ENCODE measurements at places on chromosomes 5 and 9.

GRCh38 chr9:85451680-85452079 is 290.1 kb downstream of the AGTPBP1 start:
- DNase-seq, result no peak

DNA sequence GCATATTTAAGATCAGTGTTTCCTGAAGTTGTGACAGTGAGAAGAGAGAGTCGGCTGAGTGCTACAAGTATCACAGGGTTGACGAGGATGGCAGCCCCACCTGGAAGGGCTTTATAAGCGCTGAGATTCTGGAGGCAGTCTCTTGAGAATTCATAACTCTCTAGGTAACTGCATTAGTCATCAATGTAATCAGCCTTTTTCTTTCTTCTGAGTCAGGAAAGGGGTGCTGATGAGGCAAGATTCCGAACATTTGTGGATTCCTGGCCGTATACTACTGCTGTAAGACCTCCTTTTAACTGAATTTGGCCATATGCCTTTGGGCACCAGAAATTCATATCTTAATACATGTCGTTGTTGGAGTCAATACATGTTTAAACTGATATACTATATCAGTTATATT is 6.6 kb upstream of the RNF20 start:
- DNase-seq, result no peak

DNA sequence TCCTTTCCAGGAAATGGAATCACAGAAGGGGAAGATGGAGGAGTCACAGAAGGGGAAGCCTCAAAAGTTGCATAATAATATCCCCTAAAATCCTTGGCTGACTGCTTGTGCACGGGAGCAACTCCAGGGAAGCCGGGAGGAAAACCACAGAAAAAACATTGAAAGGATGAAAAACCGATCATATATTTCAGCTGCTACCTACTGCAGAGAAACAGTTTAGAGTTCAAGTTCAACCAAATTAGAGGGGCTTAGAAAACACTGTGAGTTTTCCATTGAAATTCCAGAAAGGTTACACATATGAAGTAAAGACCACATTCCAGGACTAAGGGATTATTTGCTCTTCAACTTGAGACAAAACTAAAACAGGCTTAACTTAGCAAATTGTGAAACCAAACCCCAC is 37.6 kb upstream of the MTAP start:
- DNase-seq, result no peak

DNA sequence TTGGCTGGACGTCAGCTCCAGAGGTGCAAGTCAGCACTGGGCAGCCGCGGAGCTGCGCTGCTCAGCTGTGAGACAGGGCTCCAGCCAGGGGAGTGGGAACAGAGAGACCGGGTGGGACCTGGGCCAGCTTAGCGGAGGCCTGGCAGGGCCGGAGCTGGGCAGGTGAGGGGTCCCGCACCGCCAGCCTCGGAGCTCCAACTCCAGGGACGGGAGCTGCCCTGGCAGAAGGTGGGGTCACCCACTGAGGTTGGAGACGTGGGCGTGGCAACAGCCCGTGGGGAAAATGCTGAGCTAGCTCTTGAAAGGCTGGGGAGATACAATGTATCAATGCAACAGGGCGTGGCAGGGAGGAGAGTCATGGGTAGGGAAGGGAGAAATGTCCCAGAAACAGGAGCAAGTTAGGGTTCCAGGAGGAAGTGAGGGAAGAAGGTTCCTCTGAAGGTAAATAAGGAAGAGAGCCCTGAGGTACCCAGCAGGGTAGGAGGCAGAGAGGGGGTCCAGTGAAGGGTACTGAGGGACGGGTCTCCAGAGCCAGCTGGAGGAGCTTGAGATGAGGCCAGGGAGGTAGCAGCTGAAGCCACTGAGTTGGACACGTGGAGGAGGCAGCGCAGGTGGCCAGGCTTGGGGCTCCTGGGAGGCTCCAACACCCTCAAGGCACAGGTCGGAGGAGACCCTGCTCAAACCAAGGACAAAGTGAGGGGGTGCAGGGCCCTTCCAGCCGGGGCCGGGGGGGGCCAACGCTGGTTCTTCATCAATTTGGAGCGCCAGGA is 736 bp upstream of the NKD2 start:
- peak; percentile 39 for DNase-seq

DNA sequence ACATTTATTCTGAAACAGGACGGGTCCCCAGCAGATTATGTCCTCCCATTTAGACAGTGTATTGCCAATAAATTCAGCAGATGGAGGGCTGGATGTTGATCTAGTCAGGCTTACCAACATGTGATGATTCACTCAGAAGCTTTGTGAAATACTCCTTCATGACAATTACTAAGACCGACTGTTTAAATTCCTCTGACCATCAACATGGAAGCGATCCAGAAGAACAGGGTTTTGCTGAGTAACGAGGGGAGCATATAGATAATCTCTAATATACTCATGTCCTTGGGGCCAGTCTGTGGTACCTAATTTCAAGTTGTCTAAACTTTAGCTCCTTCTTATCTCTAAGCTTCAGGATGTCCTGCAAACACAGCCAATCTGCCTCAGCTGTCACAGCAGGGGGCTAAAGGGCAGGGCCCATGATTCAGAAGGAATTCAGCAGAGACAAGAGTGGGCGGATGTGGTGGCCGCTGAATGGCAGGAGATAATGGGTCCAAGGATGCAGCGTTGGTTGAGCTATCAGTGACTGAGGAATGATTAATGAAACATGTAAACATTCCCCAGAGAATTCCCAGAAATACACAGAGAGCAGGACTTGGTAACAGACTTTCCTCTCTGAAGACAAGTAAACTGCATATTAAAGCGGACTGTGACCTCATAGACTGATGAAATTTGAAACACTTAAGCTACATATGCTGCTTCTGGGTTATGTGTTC is 109.4 kb downstream of the ANKRD55 start:
- no peak for DNase-seq

GRCh38 chr5:169385636-169386035 is 84.7 kb upstream of the SLIT3 start:
- no peak for DNase-seq

GRCh38 chr9:14258156-14258555 is 55.8 kb downstream of the NFIB start:
- no peak for DNase-seq

GRCh38 chr5:34690898-34691297 is 34.8 kb downstream of the RAI14 start:
- DNase-seq, result no peak

- no peak for DNase-seq
Measured at GRCh38 chr5:62268792-62269191, 37.2 kb upstream of the KIF2A start.

DNA sequence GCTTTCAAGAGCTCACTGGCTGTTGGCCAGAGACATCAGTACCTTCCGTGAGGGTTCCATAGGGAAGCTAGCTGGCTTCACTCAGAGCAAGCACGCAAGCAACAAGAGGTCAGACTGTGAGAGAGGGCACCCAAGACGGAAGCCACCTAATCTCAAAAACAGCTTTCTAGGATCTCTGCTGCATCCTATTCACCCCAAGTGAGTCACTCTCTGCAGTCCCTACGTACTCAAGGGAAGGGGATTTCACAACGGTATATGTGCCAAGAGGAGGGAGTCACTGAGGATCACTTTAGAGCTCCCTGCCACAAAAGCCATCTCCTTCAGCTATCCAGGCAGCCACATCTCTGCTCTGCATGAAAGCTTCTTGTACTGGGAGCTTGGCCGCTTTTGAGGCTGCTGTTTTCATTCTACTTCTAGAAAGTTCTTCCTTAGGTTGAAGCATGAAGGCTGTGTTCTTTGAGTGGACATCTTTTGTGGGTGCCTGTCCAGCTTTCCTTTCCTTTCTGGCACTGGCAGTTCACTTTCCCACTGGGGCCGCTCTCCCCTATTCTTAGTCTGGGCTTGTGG is 249.5 kb downstream of the MAN2A1 start:
- no peak for DNase-seq

GRCh38 chr5:163915481-163915961 is 410.1 kb downstream of the MAT2B start:
- peak; percentile 29 for DNase-seq

DNA sequence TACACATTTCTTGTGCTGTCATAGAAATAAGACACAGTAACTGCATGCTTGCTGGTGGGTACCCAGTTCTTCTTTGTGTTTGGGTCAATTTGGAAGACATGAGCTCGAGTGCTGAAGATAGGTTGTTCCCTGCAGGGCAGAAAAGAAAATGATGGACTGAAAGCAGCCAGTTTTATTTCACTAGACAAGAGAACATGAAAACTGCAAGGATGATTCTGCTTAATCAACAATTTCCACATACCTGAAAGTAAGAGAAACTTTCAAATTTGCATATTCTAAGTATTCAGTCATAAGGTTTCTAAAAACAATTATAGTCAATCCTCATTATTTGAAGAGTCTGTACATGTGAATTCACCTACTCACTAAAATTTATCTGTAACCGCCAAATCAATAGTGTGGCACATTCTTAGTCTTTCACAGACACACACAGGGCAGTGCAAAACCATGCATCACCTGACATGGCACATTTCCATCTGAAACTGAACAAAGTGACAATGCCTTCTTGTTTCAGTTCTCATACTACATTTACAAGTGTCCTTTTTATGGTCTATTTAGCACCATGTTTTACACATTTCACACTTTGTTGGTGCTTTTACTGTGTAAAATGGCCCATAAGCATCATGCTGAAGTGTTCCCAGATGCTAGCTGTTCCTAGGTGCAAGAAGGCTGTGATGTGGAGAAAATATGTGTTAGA is 56.9 kb downstream of the HOMER1 start:
- DNase-seq, result no peak

- DNase-seq, result no peak
Measured at GRCh38 chr9:16361939-16362338, 508.5 kb downstream of the BNC2 start.

DNA sequence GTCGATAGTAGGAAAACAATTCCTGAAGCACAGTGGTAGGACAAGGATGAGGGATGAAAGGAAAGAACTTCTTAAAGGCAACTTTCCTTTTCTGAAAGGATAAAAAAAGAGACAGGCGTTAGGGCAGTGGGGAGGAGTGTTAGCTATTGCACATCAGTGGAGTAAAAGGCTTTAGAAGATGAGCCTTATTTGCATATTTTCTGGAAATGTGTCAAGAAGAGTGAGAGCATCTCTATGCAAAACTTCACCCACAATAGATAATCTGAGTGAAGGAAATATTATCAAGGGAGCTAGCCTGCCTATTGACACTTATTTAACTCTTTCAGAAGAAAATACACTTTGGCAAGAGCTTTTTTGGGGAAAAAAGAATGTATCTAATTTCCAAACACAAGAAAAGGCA is 151.6 kb downstream of the MACIR start:
- peak; percentile 7 for DNase-seq

DNA sequence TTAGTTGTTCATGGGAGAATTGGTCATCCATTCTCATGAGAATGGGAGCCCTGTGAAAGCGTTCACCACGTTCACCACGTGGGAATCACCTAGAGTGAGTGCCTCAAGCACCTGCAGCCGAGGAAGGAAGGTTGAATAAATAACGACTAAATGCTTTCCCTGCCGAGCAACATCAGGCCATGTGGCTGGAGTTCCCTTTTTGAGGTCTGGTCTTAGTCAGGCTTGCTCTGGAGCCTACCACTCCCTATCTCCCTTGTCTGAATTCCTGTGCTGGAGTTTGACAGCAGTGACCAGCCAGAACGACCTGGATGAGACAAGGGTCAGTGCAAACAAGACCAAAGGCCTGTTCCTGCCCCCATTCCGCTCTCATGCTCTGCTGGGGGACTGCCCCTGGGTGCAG is 28.5 kb downstream of the KCNMB1 start:
- DNase-seq, result no peak

DNA sequence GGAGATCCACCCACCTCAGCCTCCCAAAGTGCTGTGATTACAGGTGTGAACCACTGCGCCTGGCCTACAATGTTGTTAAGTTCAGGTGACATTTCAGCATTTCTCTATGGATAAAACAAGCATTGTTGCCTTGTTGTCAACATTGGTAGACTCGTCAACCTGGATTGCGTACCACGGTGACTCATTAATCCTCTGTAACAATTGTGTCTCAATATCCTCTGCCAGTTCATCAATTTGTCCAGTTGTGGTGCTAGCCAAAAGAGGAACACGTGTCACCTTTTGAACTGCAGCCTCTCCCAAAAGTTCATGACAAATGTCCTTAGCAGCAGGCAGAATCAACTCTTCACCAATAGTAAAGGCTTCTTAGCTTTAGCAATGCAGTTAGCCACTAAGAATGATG is 46.3 kb upstream of the LARP1 start:
- DNase-seq, result no peak

DNA sequence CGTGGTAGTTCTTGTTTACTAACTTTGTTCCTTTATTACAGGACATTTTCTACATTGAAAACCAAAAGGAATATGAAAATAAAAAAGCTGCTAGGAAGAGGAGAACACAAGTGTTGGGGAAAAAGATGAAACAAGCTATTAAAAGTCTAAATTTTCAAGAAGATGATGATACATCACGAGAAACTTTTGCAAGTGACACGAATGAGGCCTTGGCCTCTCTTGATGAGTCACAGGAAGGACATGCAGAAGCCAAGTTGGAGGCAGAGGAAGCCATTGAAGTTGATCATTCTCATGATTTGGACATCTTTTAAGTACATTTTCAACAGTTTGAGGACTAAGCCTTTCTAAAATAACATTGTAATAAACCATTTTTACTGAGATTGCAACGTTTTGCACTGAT is 23.8 kb downstream of the PHAX start:
- DNase-seq, result no peak

- no peak for DNase-seq
Measured at GRCh38 chr5:24606971-24607370, 37.8 kb downstream of the CDH10 start.

DNA sequence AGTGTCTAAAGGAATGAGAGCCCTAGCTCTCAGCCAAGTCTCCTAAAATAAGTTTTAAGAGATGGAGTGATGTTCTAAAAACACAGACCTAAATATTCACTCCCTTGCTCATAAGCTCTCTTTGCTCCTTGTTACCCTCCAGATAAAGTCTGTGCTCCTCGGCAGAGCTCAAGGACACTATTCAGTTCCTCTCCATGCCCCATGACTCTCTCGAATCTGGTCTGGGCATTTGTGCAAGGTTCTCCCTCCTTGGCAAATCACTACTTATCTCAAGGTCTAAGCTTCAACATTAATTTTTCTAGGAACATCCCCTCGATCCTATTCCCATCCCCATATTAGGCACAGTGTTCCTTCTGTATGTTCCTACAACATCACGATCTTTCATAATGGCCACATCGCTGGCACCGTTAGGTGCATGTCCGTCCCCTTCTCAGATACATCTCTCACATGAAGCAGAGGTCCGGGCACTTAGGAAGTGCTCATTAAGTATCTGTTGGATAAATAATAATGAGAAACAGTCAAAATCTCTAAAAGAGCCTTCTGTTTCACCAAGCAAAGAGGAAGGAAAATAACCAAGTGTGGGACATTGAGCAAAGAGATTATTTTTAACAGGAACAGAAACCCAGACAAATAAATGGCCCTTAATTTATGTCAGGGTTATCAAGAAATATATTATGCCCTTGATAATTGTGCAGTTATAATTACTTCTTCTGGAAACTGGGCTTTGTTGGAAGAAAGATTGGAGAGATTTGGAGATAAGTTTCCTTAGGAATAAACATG is 85.9 kb upstream of the HTR4 start:
- DNase-seq, result no peak

- no peak for DNase-seq
Measured at GRCh38 chr5:175422058-175422457, 21.9 kb downstream of the DRD1 start.

DNA sequence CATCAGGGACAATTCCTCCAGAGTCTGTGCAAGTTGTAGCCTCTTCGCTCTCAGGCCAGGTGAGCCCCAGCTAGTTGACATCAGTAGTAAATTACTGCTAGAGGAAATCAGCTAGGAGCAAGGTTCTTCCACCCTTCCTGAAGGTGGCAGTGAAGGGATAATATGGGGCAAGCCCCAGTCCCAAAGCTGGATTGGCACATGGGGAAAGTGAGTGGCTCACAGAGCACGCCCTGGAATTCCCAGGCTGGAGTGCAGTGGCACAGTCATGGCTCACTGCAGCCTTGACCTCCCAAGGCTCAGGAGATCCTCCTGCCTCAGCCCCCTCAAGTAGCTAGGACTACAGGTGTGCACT is 82.1 kb downstream of the CYFIP2 start:
- no peak for DNase-seq

Data from GM20000 (cell line).